T-helper 22 cell (primary cell): ENCODE measurements at places on chromosomes 13 and 19.
A peak's percentile ranks its signal among the peaks of the same experiment; 100 is the strongest.

DNA sequence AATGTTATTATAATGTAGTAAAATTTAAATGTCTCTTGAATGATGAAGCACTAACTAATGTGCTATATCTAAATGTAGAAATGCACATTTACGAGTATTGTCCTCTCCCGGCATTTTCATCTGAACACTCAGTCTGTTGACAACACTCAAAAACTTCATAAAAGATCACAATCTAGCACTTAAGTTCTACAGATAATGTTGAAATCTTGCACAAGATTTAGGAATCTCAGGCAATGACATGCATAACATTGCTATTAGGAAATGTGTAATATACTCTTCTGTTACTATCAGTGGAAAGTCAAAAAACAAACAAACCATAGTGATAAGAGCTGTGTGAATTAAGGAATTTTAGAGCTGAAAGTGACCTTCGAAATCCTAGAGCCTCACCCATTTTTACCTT lies 37.5 kb upstream of the XPO4 start:
- no peak for DNase-seq

- no peak for DNase-seq
These were observed 3.8 kb downstream of the F7 start for GRCh38 chr13:113109151-113110047.

GRCh38 chr13:99124794-99125316 lies 75.8 kb upstream of the UBAC2 start:
- DNase-seq: no peak

DNA sequence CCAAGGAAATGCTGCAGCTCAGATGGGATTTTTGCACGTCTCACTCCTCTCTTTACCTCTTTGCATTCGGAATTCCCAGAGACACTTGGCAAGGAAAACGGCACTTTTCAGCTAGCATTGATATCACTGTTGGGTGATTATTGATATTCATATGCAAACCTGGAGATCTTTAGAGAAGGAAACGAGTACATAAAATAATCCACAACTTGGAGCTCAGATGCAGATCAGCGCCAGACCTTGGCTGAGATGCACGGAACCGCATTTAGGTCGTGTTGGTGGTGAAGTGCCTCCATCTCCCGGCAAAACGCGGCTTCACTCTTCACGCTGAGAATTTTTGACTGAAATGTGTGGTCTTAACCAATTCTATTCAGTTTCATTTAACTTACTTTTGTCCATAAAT lies 77.2 kb upstream of the ARHGEF7 start:
- DNase-seq: no peak

DNA sequence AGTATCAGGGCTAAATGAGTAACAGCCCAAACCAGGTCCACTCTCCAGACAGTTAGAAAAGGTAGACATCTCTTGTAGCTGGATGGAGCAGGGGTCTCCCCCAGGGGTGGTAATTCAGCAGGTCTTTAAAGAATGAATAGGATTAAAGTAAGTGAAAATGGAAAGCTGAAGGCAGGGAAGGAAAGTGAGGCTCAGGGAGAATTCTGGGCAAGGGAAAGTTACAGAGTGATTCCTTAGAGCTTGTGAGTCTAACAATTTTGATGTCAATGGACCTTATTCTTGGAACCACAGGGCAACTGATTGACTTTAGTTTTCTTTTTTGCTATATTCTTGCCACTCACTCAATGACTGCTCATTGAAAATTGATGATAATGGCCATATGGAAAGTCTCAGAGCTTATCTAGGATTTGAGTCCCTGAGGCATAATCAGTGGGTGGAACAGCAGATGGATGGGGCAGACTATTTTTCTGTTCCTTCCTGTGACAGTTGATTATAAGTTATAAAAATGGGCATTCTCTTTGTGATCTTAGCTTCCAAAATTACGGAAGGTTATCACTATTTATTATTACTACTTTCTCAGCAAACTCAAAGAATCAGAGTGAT lies 76.9 kb downstream of the LRCH1 start:
- no peak for DNase-seq

- peak; percentile 23 for DNase-seq
These were observed 433 bp downstream of the SIX5 start for GRCh38 chr19:45768655-45768983.

GRCh38 chr19:15432018-15432494 lies 13.3 kb upstream of the AKAP8L start:
- no peak for DNase-seq

GRCh38 chr19:39506944-39507714 lies 7.8 kb upstream of the SELENOV start:
- no peak for DNase-seq

DNA sequence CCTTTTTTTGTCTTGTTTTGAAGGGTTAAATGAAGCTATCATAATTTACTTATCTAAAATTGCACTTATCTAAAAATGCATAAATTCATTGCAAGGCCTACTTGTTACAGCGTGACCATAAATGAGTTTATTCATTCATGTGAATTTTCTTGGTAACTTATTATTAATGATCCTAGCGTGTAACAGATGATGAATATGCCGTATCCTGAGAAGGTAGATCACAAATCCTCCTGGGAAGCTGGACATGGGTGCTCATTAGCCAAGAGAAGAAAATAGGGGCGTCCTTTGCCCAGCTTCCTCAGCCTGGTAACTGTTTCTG lies 21.3 kb downstream of the TNFSF11 start:
- DNase-seq: no peak

DNA sequence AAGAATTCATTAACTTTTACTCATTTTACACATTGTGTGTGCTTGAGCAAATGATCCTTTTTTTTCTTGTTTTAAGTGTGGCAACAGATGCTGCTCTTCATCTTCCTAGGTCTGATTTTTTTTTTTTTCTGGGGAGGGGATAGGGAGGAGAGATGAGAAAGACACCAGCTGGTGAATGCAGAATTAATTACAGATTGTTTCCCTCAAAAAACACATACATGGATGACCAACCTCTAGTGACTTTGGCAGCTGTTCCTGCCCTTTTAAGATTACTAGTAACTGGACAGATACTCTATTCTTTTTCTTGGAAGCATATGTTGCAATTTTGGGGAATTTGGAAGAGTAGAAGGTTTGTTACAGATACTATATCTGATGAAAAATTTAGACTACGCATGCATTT lies 103.6 kb upstream of the MYO16 start:
- no peak for DNase-seq

DNA sequence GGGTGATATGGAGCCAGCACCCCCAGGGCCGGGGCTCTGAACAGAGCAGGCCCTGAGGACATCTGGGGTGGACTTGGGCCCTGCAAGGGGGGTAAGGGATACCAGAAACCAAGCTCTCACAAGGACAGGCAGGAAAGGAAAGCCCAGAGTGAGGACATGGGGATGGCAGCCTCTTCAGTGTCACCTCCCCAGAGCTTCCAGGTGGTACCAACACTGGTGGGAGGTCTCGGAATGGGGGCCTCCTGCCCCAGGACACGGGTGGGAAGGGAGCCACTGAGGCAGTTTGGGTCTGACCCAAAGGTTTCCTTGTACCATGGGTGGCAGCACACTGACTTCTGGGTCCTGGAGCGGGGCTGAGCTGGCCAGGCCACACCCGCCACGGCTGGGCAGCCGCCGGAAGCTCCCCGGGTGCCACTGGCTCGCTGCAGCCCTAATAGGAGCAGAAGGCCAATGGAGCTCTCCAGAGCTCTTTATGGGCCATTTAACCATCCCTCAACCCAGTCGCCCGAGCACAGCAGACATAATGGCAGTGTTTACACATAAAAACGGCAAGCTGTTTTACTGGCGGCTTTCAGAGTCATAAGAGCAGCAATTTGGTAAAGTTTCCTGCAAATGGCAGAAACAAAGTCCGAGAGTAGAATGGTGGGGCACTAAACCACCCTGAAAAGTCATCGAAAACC lies 59.3 kb downstream of the PEPD start:
- no peak for DNase-seq

GRCh38 chr13:64758521-64759244 lies 2471.5 kb downstream of the PCDH9 start:
- DNase-seq: no peak

GRCh38 chr13:78238911-78239310 lies 320.3 kb upstream of the EDNRB start:
- DNase-seq: no peak

DNA sequence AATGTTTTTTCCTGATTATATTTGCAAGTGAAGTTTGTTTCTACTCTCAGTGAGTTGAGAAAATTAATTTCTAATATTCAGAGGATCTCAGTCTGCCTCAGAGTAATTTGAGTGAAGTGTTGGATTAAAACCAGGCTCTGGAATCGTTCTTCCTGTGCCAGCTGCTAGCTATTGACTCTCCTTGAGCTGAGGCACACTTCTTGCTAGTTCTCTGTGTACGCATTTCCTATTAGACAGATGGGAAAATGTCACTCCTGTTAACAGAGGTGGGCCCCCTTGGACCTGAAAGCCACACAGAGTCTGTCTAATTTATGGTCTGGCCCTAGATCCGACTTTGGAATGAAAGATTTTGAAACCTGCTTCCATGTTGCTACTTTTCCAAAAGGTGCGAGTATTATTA lies 107.6 kb upstream of the RNF113B start:
- no peak for DNase-seq

GRCh38 chr13:76016799-76017400 lies 380.8 kb downstream of the LMO7 start:
- DNase-seq: no peak

GRCh38 chr13:26254583-26255111 lies 718 bp downstream of the CDK8 start:
- peak; percentile 42 for DNase-seq

DNA sequence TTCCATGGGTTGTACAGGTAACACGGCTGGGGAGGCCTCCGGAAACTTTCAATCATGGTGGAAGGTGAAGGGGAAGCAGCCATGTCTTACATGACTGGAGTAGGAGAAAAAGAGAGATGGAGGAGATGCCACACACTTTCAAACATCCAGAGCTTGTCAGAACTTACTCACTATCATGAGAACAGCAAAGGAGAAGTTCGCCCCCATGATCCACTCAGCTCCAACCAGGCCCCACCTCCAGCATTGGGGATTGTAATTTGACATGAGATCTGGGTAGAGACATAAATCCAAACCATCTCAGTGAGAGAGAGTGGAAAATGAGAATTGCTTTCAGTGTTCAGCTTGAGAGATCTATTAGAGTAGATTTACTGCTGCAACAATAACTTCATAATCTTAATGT lies 210.9 kb downstream of the NDFIP2 start:
- DNase-seq: no peak

DNA sequence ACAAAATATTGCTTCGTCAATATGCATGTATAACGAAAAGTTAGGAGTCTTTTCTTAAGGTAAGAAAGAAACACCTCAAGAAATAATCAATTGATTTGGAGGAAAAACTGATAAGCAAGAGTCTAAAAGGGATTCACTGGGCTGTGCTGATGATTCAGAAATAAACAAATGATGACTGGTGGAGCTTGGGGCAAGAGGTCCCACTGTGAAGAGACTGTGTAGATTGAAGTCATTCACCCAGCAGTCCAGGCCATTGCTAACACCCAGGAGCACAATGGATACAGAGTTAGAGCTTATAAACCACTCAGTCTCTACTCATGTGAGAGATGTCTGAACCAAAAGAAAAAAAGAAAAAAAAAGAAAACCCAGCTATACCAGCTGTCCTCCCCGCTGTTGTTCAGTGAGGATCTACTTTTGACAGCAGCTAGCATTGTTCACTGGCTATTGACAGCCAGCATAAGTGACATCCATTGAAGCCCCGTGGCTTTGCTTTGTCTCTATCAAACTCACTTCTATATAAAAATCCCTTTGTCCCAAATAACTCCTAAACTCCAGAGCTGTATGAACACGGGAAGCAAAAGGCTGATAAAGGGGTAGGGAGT lies 255.5 kb downstream of the KCTD12 start:
- no peak for DNase-seq

GRCh38 chr19:47036097-47036651 lies 12.2 kb downstream of the TMEM160 start:
- DNase-seq: no peak

DNA sequence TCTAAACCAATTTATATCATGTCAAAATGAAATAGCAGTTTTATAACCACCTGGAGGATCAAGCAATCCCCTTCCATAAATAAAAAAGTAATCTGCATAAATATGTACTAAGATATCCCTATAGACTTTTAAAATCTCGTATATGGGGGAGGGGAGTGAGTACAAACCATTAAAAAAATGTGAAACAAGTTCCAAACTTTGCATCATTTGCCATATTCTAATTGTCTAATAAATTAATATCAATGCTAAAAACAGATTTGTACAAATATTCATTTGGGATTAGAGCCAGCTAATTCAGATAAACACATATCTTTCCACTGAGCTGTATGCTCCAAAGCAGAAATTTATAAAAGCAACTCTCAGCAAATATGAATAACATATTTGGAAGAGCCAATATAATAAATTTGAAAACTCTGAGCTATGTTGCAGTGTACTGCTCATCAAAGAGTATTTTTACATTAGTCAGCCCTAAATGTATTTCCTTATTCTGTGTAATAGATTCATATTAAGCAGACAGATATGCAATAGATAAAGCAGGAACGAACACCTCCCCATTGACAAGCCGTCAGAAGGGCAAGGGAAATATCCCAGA lies 970.2 kb downstream of the EFNB2 start:
- DNase-seq: no peak

GRCh38 chr19:35375505-35376307 lies 4.8 kb downstream of the GPR42 start:
- no peak for DNase-seq

- DNase-seq: no peak
These were observed 110.6 kb downstream of the ELF1 start for GRCh38 chr13:40908546-40908945.

- DNase-seq: no peak
These were observed 31.7 kb downstream of the PEG3 start for GRCh38 chr19:56808717-56809392.

GRCh38 chr13:51938454-51938853 lies 72.8 kb downstream of the ATP7B start:
- DNase-seq: no peak

DNA sequence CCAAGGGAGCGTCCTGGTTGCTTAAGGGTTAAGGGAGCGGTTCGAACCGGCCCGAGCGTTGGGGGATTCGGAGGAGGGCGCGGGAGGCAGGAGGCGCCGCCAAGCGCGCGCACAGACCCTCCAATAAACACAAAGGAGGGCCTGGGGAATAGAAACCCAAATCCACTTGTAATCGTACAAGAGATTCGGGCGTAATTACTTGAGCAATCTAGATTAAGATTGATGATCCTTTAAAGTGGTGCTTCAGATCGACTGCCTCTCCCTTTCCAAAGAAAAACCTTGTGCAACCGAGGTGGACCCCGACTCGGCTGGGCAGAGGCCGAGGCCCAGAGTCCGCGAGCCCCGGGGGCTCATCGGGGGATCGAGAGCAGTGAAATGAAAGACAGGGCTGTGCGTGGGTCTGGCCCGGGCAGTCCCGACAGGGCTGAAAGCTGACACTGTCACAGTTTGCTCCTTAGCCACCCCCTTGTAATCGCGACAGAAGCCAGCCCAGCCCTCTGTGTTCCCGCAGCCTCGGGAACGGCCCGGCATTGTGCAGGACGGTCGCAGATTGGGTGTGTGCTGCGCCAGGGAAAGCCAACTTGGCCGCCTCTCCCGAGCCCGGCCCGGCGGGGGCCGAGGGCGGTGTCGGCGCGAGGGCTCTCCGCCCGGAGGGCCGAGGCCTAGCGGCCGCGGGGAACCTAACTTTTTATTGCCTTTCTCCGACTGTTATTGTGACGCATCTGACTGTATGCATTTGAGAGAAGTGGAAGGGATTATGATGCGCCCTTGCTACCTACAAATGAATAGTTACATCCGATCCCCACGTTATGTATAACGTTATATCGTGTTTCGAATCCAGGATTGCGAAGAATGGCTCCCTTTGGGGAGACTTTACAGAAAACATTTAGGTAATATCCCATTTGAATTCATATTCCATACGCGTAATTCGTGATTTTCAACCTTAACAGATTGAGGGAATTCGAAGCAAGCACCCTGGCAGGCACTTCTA lies 5.5 kb downstream of the MAB21L1 start:
- DNase-seq: no peak
